ENCODE measurements at places on chromosomes 7 and 10.

DNA sequence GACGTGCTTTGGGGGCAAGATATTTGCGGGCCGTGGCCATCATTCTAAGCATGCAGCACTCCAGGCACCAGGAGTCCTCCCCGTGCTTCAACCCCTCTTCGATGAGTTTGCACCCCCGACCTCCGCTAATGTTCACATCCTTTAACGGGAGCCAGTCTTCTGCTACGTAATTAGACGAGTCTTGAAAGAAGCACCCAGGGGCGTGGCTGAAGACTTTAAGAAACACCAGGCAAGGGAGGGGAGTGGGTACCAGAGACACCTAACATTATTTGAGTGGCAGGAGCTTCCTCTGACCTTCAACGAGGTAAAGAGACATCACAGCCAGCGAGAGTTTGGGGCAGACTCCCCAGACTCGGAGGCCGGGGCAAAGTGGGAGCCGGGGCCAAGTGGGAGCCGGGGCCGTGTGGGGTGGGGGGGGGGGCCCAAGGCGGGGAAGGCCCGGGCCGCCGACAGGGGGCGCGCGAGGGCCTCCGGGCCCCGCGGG lies 31.1 kb upstream of the TOMM7 start:
- no peaks in the 10 kb centered on the region for H3K36me3 ChIP-seq
- H3K27ac ChIP-seq: peak overlapping the region; percentile 85

DNA sequence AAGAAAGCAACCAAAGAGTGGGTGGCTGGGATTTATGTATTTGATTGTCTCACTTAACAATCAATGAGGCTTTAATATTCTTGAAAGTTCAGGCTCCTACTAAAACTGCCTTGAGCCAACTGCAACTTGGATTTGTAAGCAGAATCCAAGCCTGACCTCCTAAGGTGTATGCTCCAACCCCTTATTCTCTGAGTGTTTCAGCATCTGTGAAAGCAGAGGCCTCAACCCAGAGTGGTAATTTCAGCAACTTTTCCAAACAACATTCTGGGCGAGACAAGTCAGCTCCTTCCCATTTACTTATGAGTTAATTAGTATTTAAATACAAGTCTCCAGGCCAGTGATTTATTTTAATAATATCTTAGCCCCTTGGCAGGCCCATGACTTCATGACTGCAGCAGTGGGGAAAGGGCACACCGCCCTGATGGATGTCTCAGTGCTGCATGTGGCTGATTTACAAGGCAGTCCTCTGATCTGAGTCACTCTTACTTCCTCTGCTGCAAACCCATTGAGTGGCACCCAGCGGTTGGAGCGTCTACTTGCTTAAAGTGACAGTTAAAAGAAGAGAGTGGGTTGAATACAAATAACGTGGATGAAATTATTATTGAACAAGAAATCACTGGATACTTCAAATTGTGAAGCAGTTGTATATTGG lies 209.1 kb downstream of the TRIL start:
- H3K36me3 ChIP-seq: no peaks in the 10 kb centered on the region
- H3K4me3 ChIP-seq: no peak overlapping the region
- H3K27me3 ChIP-seq: no peaks in the 10 kb centered on the region
- H3K4me1 ChIP-seq: no peaks in the 10 kb centered on the region

DNA sequence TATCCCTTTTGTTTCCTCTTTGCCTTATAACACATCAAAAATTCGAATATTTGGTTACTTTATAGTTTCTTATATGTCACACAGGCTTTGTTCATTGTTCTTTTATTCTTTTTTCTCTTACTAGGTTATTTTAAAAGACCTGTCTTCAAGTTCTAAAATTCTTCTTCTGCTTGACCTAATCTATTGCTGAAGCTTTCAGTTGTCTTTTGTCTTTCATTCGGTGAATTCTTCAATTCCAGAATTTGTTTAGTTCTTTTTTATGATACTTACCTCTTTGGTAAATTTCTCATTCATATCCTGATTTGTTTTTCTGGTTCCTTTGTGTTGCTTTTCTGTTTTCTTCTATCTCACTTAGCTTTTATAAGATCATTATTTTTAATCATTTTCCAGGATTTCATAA lies 188.4 kb downstream of the ZEB1 start:
- DNase-seq: no peak
- H3K36me3 ChIP-seq: peaks cover 24% of the 10 kb centered on the region
- no peak overlapping the region for H3K27ac ChIP-seq
- H3K4me1 ChIP-seq: no peaks in the 10 kb centered on the region
- H3K4me3 ChIP-seq: no peak overlapping the region

GRCh38 chr10:75399461-75400162 lies 2.0 kb downstream of the ZNF503 start:
- peaks cover 66% of the 10 kb centered on the region for H3K27me3 ChIP-seq
- peak; percentile 7 for DNase-seq
- H3K4me3 ChIP-seq: peak overlapping the region; percentile 74
- H3K36me3 ChIP-seq: no peaks in the 10 kb centered on the region
- peaks cover 35% of the 10 kb centered on the region for H3K4me1 ChIP-seq
- H3K27ac ChIP-seq: no peak overlapping the region

DNA sequence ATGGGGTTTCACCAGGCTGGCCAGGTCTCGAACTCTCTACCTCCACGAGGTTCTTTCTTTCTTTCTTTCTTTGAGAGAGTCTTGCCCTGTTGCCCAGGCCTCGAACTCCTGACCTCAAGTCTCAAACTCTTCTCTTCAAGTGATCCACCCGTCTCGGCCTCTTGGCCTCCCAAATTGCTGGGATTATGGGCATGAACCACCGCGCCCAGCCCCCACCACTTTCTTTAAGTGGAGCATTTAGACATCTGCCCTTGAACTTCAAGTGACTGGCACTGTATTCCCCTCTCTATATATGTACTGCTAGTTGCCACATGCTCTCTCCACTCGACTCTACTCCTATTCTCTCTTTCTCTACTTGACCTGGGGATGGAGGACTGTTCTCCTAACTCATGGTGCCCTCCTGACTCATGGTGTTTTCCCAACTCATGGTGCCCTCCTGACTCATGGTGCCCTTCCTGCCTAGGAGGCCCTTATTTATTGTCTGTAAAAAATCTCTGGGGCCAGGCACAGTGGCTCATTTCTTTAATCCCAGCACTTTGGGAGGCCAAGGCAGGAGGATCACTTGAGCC lies 19.3 kb upstream of the ACHE start:
- no peaks in the 10 kb centered on the region for H3K36me3 ChIP-seq
- no peaks in the 10 kb centered on the region for H3K27me3 ChIP-seq
- DNase-seq: no peak
- H3K4me3 ChIP-seq: no peak overlapping the region

- no peak overlapping the region for H3K27ac ChIP-seq
- no peaks in the 10 kb centered on the region for H3K36me3 ChIP-seq
- H3K4me1 ChIP-seq: no peaks in the 10 kb centered on the region
- no peak overlapping the region for H3K4me3 ChIP-seq
- no peak for DNase-seq
Measured at GRCh38 chr7:18647582-18647981, 152.0 kb downstream of the HDAC9 start.

DNA sequence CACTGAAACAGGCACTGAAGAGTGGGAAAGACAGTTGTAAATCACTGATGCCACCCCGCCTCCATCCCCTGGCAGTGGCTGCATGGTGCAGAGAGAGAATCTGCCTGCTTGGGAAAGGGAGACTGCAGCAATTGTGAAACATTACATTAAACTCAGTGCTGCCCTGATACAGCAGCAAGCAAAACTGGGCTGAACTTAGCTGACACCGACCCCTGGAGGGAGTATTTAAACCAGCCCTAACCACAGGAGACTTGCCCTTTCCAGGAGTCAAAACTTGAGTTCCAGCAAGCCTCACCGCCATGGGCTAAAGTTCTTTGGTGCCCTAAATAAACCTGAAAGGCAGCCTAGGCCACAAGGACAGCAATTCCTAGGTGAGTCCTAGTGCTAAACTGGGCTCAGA lies 109.4 kb upstream of the PLPP4 start:
- H3K27ac ChIP-seq: no peak overlapping the region
- no peak overlapping the region for H3K4me3 ChIP-seq
- H3K27me3 ChIP-seq: no peaks in the 10 kb centered on the region
- no peak for DNase-seq
- no peaks in the 10 kb centered on the region for H3K4me1 ChIP-seq

GRCh38 chr7:158733775-158734494 lies 29.3 kb upstream of the NCAPG2 start:
- H3K4me3 ChIP-seq: no peak overlapping the region
- H3K27ac ChIP-seq: no peak overlapping the region
- H3K36me3 ChIP-seq: peaks cover 62% of the 10 kb centered on the region
- no peaks in the 10 kb centered on the region for H3K4me1 ChIP-seq
- DNase-seq: no peak

DNA sequence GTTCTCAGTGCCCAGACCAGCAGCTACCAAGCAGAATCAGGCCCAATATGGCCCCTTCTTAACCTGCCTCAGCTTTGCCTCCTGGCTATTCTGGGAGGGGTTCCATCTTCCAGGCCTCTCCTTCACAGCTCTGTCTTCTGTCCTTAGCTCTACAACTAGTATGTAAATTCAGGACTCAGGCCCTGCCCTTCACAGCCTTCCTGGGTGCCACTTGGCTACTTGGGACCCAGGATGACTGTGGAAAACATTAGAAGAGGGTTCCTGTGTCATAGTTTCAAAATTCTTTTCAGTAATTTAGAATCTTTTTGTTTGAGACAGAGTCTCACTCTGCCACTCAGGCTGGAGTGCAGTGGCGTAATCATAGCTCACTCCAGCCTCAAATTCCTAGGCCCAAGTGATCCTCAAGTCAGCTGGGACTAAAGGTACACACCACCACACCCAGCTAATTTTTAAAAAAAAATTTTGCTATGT lies 33.2 kb upstream of the PAPSS2 start:
- no peaks in the 10 kb centered on the region for H3K27me3 ChIP-seq
- no peak for DNase-seq
- no peak overlapping the region for H3K4me3 ChIP-seq
- no peaks in the 10 kb centered on the region for H3K4me1 ChIP-seq
- no peak overlapping the region for H3K27ac ChIP-seq
- H3K36me3 ChIP-seq: no peaks in the 10 kb centered on the region

- H3K36me3 ChIP-seq: no peaks in the 10 kb centered on the region
- no peaks in the 10 kb centered on the region for H3K4me1 ChIP-seq
- no peak overlapping the region for H3K27ac ChIP-seq
Measured at GRCh38 chr10:86599729-86600128, 54.6 kb upstream of the OPN4 start.

GRCh38 chr7:66641526-66641871 lies 12.8 kb downstream of the KCTD7 start:
- H3K4me3 ChIP-seq: no peak overlapping the region
- H3K27me3 ChIP-seq: no peaks in the 10 kb centered on the region
- peaks cover 74% of the 10 kb centered on the region for H3K36me3 ChIP-seq
- DNase-seq: no peak
- H3K27ac ChIP-seq: no peak overlapping the region

DNA sequence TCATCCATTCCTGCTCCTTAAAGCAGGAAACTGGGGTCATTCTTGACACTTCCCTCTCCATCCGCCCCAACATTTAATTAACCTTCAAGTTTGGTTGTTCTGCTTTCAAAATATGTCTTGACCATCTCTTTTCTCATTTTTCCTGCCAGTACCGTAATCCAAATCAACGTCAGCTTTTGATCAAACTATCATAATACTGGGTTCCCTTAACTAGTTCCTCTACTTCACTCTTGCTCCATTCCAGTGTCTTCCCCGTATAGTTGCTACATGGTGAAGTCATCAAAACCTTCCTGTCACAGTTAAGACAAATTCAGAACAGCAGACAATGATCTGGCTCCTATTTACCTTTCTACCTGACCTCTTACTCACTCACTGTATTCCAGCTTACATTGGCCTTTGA lies 6.6 kb upstream of the KLF14 start:
- H3K27me3 ChIP-seq: peaks cover 36% of the 10 kb centered on the region
- no peaks in the 10 kb centered on the region for H3K36me3 ChIP-seq
- H3K27ac ChIP-seq: no peak overlapping the region

DNA sequence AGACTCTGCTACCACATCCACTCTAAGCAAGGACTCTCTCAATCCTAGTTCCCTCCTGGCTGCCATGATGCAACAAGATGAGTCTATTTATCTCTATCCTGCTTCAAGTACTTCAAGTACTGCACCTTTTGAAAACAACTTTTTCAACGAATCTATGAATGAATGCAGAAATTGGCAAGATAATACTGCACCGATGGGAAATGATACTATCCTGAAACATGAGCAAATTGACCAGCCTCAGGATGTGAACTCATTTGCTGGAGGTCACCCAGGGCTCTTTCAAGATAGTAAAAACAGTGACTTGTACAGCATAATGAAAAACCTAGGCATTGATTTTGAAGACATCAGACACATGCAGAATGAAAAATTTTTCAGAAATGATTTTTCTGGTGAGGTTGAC lies 40.7 kb downstream of the AHR start:
- H3K27me3 ChIP-seq: no peaks in the 10 kb centered on the region
- DNase-seq: no peak
- H3K36me3 ChIP-seq: peaks cover 51% of the 10 kb centered on the region
- H3K4me1 ChIP-seq: no peaks in the 10 kb centered on the region

DNA sequence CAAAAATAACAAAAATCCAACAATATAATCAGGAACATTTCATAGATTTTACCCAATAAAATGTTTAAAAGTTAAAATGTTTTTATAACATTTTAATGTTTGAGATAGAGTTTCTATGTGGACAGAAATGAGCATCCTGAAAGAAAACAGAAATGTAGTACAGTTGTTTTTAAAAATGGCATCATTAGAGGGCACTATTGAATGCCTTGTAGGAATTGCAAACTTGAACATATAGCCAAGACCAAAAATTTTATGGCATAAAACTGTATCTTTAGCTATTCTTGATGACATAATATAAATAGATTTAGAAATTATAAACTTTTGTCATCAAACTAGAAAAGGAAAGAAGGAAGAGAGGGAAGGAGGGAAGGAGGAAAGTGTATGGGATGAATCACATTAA lies 1372.7 kb downstream of the GATA3 start:
- H3K4me1 ChIP-seq: no peaks in the 10 kb centered on the region
- no peak overlapping the region for H3K4me3 ChIP-seq
- H3K36me3 ChIP-seq: no peaks in the 10 kb centered on the region
- H3K27me3 ChIP-seq: no peaks in the 10 kb centered on the region

DNA sequence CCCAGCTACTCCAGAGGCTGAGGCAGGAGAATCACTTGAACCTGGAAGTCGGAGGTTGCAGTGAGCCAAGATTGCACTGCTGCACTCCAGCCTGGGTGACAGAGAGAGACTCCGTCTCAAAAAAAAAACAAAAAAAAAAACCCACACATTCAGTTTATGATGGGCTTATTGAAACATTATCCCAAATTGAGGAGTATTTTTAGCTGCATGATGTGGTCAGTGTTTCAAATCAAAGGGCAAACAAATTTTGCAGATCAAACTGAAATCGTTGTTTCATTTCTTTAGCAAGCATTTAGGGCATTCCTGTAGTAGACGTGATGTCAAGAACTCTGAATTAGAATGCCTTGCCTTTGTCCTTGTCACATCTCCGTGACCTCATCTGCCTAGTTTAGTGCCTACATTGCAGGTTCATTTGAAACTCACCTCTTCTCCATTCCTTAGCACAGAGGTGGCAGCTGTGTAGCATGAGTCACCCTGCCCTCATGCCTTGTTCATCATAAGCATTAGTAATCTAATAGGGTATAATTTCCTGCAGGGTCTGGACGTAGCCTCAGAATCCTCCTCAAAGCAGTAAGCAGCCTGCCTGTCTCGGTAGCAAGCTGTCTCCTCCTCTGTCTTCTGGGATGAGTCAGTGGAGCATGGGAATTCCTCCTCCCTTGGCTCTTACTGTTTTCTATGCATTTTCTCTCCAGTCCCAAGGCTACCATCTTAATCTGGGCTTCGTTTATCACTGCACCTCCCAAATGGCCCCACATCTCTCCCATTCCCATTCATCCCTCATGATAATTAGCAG lies 73.8 kb downstream of the CUL1 start:
- DNase-seq: no peak
- no peak overlapping the region for H3K4me3 ChIP-seq
- no peaks in the 10 kb centered on the region for H3K27me3 ChIP-seq
- peaks cover 18% of the 10 kb centered on the region for H3K36me3 ChIP-seq

GRCh38 chr10:93598157-93598556 lies 2.9 kb downstream of the RBP4 start:
- DNase-seq: no peak
- H3K4me3 ChIP-seq: no peak overlapping the region
- peaks cover 4% of the 10 kb centered on the region for H3K27me3 ChIP-seq
- H3K4me1 ChIP-seq: no peaks in the 10 kb centered on the region
